ENCODE measurements at places on chromosomes 7 and 10. TPM values are rescaled to one million over a fixed set of nuclear protein-coding genes. Genes with fewer than 3 reads are reported as not detected.
A peak's percentile ranks its signal among the peaks of the same experiment; 100 is the strongest.

- no peak for DNase-seq
Measured at GRCh38 chr10:94137747-94138146, 144.0 kb downstream of the PLCE1 start.

DNA sequence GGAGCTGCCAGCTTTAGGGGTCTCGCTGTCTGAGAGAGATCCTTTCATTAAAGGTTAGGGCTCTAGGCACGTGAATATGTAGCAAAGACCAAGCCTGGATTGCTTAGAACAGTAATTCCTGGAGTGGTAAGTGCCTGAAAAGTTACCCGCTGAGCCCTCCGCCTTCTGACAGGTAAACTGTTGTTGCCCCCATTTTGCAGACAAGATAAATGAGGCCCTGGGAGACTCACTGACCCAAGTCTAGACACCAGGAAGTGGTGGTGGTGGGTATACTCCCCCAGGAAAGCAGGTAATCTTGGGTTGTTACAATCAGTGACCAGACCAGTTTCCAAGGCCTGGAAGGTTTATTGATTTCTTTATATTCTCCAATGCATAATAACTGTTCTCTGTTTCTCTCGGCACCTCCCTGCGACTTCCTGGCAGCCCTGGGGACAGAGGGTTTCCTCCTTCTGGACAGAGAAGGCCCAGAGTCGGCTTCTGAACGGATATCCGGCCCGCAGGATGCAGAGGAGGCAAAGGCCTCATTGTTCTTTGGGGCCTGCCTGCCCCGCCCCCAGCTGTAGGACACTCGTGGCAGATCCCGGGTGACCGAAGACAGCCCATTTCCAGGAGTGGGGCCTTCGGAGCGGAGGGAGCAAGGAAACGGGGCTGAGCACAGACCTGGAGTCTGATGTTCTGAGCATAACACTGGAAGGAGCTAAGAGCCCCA, 1.3 kb upstream of the GRK5 start:
- DNase-seq = peak; percentile 38

DNA sequence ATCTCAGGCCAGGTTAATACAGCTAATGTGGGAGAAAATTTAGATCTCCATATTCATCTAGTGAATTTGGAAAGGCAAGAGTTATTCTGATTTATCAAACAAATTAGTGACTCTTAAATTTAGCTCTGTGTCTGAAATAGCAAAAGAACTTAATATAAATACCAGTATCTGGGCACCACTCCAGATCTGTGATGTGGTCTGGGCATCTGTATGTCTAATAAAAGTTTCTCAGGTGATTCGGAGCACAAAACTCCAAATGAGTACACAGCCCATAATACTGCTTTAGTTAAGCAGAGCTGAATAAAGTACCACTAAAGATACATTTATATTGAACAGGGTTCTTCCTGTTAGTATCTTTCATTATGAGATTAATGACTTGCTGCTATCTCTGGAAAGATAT, 261.4 kb downstream of the BAMBI start:
- DNase-seq = peak; percentile 24

GRCh38 chr7:140225562-140226249, 48.9 kb upstream of the KDM7A start:
- DNase-seq = no peak

DNA sequence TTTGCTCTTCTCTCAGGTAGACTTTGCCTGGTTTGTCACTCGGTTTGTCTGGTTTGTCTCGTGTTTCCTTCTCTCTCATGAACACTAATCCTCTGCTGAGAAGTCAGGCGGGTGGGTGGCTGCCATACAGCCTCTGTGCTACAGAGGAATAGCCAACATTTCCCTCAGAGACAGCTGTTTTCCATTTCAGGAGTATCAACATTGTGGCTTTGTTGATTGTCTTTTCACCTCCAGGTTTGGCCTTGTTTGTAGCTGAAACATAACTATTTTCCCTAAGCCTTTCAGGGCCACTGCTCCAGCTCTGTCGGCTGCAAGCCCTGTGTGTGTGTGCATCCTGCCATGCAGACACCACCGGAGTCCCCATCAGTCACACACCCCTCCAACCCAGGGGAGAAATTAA, 122.8 kb downstream of the BAMBI start:
- no peak for DNase-seq

GRCh38 chr10:6014241-6014761, 37.0 kb upstream of the IL15RA start:
- DNase-seq = peak; percentile 18

DNA sequence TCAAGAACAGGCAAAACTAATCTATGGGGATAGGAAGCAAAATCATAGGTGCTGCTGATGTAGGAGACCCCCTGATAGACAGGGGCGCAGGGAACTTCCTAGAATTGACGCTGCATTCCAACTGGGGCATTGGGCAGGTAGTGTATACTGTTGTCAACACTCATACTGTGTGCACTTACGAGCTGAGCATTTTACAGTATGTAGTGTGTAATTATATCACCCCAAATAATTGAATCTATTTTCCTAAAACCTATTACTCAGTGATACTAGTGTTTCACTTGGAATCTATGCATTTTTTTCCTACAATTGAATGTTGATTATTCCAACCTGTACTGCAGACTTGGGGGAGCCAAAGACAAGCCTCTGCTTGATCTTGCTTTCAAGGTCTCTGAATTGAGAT, 207.0 kb upstream of the PRKCQ start:
- no peak for DNase-seq

DNA sequence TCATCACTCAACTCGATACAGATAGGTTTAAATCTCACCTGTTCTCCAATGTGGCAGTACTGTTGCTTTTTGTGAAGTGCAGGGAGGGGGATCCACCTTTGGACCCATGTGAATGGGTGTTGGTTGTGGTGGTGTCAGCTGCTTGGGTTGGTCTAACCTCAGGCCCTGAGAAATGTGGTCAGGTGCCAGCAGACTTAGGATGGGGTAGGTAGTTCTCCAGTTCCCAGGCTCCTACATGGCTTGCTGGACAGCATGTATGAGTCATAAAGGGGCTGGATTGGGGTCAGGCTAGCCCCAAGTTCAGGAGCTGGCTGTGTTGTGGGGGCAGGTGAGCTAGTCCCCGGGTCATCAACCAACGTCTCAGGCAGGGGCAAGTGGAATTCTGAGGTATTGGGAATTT, 472.6 kb upstream of the CNTNAP2 start:
- no peak for DNase-seq

GRCh38 chr10:9056521-9056920, 1002.0 kb downstream of the GATA3 start:
- no peak for DNase-seq

GRCh38 chr7:157503229-157503628, 166.4 kb downstream of the DNAJB6 start:
- DNase-seq = no peak

GRCh38 chr10:129462257-129462795, 4.7 kb upstream of the MGMT start:
- no peak for DNase-seq

DNA sequence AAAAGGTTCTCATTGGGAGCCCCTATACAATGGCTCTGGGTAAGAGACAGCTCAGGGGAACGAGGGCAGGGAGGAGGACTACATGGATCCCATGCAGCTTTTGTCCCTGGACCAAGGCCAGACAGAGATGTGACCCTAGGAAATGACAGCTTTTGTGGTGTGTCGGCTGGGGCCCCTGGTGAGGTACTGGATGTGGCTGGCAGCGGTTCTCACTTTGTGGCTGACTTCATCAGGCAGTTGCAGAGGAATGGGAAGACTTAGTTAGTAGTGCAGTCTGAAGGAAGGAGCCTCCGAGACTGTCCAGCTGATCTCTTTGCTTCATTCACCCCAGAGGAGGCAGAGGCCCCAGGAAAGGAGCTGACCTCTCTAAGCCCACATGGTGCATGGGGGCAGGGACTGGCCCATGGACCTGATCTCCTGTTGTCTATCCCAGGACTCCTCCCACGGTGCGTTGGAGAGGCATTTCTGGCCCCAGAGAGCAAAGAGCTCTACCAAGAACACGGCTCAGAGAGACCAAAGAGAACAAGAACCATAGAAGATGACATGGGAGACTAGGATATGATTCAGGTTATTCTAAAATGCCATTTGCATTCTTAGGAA, 202.9 kb downstream of the RPS24 start:
- no peak for DNase-seq

GRCh38 chr10:84469470-84469869, 141.1 kb downstream of the CCSER2 start:
- no peak for DNase-seq

DNA sequence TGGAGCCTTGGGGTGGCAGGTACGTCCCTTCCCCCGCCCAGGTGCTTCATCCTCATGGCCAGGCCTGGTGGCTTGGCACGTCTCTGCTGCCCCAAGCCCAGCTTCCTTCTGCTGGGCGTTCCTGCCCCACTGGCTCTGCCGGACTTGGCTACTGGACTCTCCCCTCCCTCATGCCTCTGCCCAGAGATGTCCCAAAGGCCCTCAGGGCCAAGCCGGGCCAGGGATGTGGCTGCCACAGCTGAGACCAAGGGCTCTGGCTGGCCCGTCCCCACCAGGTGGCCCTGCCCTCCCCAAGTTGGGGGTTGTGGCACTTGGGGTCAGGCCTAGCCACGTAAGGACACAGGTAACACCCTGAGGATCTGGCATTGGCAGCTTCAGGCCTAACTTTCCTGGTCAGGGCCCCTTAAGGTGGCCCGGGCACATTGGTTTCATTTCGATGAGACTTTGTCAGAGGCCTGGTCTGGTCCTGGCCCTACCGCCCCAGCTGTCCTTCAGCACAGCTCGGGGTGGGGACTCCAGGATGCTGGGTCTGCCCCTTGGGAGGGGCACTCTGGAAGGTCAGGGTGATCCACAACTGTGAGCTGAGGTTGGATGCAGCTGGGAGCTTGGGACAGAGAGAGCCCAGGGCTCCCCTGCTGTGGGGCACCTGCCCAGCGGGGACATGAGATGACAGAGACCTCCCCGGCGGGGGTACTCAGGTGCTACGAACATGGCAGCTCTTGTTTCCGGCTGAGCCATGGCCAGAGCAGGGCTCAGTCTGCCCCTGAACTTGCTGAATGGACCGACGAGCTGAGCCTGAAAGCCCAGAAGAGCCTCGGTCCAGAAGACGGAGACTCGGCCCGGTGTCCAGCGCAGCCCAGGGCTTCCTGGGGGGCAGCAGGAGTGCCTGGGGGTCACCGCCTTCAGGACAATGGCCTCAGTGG, 2.9 kb downstream of the BHLHA15 start:
- no peak for DNase-seq

- DNase-seq = no peak
Measured at GRCh38 chr10:36606234-36606839, 519.1 kb upstream of the ANKRD30A start.

DNA sequence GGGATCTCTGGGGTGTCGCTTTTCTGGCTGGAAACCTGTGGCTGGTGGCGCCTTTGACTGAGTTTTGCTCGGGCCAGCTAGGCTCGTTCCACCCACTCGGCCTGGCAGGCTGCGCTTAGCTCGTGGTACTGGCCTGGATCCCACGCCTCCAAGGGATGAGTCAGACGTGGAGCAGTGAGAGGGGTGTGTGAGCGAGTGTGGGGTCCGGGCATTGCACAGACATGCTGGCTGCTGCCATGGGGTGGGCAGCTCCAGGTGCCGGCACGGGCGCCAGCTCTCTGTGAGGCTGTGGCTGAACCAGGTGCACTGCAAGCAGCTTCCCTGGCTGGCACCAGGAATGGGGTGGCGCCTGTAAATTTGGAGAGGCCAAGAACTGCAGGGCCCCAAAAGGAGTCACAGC, 63.1 kb upstream of the CACNA2D1 start:
- DNase-seq = peak; percentile 79

DNA sequence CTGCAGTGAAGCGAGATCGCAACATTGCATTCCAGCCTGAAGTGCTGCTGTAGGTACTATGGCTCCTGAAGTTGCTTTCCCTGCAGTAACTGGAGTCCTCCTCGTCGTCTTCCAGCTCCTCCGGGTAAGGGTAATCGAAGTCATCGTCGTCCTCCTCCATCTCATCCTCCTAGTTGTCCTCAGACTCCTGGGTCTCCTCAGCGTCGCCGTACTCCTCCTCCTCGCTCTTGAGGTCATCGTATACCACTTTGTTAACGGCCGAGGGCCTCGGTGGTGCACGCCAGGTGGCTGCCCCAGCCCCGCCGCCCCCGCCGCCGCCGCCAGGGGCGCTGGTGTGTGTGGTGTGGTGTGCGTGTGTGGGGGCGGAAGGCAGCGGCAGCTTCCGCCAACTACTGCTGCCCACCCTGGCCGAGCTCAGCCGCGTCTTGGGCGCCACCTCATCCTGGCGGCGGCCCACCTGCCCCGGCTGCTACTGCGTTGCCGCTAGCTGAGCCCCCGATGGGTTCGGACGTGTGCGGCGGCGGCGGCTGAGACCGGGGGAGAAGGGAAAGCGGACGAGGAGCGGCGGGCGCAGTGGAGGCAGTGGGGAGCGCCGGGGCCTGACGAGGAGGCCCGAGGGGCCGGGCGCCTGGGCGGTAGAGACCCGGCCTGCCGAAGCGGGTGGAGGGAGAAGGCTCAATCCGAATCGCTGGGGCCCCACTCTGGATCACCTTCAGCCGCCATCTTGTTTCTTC, 11.8 kb upstream of the ACBD5 start:
- DNase-seq = peak; percentile 77

GRCh38 chr10:106435081-106435480, 729.4 kb downstream of the SORCS1 start:
- DNase-seq = no peak

DNA sequence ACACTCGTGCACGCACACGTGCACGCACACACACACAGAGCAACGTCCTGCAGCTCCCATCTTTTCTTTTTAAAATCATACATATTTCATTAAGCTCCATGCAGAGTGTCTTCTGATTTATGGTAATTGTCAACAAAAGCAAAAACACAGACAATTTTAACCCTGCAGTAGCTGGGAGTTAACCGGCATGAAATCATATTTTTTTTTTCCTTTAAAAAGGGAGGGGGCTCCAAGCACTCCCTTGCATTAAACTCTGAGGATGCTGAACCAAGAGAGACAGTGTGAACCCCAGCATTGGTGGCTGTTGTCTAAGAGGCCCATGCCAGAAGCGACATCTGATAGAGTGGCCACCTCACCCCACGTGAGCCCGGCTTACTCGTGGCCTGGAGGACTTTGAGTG, 542.6 kb downstream of the DNAJB6 start:
- no peak for DNase-seq

DNA sequence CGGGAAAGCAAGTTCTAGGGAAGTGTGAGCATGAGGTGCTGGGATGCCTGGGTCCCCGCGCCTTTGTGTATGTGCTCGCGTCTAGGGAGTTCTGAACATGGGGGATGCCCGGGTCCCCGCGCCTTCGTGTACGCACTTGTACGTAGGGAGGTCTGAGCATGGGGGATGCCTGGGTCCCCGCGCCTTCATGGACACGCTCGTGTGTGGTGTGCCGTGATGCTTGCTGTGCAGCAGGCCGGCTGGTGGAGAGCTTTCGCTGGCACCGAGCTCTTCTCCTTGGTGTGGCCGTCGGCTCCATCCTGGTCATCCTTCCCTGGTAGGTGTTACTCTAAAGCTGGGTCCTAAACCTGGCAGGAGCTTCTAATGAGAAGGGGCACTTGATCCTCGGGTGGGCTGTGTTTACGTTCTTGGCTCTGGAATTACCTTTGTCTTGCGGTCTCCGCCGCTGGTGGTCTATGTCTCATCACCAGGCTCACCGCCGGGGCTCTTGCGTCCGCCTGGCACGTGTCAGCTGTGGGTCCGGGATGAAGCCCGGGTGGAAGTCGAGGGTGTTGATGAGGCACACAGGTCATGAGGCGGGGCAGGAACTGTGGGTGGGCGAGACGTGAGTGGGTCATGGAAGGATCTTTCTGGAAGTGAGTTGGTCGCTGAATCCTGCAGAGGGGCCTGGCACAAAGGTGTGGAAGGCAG, 63.5 kb downstream of the DNAJB6 start:
- DNase-seq = no peak

LOXL4 gene
- not detected for total RNA-seq

CYP3A5 gene
- not detected for total RNA-seq

KCNMA1 gene
- total RNA-seq = 40.8 TPM

TUBAL3 gene
- total RNA-seq = not detected

ADAM22 gene
- not detected for total RNA-seq

DGKI gene
- 0.12 TPM for total RNA-seq

NPSR1 gene
- not detected for total RNA-seq

ACTL6B gene
- total RNA-seq = not detected

NANOS1 gene
- total RNA-seq = 11.3 TPM

ELN gene
- not detected for total RNA-seq

Data from MG63 (cell line).